ENCODE measurements at places on chromosomes 5 and 9. TPM values are rescaled to one million over a fixed set of nuclear protein-coding genes. Genes with fewer than 3 reads are reported as not detected.

The CDX1 gene
- total RNA-seq, result not detected

The F2RL2 gene
- not detected for total RNA-seq

DNA sequence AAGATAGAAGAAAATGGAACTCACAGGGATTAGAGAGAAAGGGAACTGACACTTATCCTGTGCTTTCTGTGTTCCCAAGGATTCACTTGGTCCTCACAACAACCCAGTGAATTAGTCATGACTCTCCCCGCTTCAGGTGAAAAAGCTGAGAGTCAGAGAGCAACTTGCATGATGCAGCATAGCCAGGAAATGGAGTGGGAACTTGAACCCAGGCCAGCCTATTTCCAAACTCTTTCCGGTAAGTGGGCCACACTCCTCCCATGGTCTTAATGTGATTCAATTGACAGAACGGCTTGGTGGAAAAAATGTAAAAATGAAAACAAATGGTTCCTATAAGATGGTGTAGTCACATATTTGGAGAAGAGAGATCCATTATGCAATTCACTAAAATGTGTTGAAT is 45.9 kb upstream of the CEMIP2 start:
- no peak for DNase-seq

- DNase-seq, result no peak
Measured at GRCh38 chr9:28747351-28747985, 1174.2 kb upstream of the C9orf72 start.

- DNase-seq, result no peak
Measured at GRCh38 chr9:117305454-117305853, 109.4 kb downstream of the ASTN2 start.

GRCh38 chr5:173643964-173644363 is 27.5 kb upstream of the BOD1 start:
- no peak for DNase-seq

All from activated CD4-positive, alpha-beta T cell treated with anti-CD3 and anti-CD28 coated beads, Interleukin-2, amount 10 ng/mL, durations not matched to agents 24 days and 14 days (primary cell).